ENCODE measurements at places on chromosomes 16 and 17.

GRCh38 chr16:53714205-53715022 lies 10.5 kb downstream of the FTO start:
- no peak for DNase-seq

DNA sequence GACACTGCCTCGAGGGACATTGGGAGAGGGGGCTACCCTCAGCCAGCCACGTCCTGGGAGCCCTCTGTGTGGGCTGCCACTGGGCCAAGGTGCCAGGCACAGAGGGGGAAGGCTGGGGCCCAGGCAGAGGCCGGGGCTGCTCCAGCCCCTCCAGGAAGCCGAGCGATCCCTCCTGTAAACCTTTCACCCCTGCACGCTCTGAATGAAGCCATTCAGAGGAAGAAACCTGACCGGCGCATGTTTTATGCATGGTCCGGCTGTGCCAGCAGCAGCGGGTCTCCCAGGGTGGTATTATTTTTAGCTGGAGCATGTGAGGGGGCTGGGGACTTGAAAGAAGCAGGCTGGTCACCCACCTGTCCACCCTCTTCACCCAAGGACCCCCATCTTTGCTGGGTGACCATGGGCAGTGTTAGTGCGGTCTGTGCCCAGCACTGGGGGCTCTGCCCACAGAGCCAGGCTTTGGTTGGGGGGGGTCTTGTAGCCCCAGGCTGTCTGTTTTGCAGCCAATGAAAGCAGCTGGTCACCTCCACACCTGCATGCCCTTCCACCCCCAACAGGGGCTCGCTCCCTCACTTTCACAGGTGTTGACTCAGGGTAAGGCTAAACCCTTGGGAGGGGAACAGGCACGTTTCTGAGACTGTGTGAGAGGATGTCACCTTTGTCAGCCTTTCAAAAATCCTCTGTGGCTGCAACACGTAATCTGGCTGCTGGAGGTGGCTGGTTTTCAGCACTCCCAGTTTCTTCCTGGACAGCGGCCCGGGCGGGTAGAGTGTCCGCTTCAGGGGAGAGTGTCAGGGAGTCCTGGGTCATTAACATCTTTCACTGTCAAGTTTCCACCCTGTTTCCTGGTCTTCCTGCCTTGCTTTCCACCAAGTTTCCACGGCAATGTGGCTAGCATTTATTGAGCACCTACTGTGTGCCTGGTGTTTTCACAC lies 77.1 kb upstream of the BRD7 start:
- no peak for DNase-seq

DNA sequence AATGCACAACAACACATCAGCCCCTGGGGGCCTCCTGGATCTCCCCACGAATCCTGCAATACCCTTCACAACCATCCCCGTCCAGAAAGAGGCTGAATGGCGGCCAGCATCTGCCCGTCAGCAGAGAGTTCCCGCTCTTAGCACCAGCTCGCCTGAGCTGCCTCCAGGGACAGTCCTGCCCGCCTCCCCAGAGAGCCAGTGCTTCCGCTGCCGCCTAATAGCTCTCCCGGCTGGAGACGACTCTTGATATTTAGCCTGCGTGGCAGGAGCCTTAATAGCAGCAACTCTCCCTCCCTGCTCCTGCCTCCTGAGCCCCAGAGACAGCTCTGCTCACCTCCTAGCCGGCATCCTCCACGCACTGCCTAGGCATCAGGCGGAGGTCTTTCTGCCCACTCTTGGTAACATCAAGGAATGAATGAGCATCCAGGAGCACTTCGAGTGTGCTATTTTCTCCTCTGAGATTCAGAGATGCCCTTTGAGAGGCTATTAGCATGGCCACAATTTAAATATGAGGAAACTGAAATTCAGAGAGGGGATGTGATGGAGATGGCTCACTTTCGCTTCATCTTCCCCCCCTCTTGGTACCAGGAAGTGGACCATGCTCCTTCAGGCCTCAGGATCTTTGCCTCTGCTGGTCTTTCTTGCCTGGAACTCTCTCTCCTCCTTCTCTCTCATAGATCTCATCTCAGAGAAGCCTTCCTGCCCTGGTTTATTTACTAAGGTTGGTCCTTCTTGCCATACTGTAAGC lies 67.9 kb downstream of the RAI1 start:
- no peak for DNase-seq

DNA sequence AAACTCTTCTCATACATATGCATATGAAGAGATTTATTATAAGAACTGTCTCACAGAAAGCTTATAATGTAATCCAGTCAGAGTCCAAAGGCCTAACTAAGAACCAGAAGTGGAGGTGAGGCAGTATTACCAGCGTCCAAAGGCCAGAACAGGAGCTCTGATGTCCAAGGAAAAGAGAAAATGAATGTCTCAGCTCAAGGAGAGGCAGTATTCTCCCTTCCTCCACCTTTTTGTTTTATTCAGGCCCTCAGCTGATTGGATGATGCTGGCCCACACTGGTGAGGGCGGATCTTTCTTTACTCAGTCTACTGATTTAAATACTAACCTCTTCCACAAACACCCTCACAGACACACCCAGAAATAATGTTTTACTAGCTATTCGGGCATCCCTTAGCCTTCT lies 43.4 kb downstream of the FBXL20 start:
- DNase-seq, result no peak

GRCh38 chr17:40317345-40317873 lies 8.4 kb downstream of the RARA start:
- peak; percentile 77 for DNase-seq

DNA sequence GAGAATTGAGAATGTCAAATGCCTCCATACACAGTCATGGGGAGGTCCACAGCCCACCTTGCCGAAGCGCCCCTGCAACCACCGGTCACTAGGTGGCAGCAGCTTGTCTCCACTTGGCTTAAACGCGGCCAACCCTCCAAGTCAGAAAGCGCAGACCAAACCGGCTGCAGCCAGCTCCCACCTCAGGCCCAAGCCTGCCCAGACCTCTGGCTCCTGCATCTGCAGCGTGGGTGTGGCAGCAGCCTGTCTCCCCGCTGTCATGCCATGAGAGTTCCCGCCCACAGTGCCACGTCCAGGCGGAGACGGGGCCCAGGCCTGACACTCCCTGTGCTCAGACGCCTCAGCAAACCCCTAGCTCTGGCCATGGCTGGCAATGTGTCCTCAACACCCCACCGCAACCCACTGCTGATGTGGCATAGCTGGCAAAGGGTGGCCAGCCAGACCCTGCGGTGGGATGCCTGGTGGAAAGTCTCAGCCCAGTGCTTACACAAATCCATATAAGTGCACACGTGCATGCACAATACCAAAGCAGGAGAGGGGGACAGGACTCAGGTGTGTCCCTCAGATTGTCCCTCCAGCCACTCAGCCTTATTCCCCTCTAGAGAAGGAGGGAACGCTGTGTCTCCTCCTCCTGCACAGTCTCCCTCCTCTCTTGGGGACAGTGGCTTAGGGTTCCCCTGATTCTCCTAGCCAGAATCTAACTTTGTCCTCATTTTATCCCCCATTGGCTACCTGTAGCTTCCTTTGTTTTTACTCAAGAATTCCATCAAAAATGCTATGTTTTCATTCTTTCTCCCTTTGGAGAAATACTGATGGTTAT lies 10.9 kb downstream of the COPZ2 start:
- peak; percentile 94 for DNase-seq

DNA sequence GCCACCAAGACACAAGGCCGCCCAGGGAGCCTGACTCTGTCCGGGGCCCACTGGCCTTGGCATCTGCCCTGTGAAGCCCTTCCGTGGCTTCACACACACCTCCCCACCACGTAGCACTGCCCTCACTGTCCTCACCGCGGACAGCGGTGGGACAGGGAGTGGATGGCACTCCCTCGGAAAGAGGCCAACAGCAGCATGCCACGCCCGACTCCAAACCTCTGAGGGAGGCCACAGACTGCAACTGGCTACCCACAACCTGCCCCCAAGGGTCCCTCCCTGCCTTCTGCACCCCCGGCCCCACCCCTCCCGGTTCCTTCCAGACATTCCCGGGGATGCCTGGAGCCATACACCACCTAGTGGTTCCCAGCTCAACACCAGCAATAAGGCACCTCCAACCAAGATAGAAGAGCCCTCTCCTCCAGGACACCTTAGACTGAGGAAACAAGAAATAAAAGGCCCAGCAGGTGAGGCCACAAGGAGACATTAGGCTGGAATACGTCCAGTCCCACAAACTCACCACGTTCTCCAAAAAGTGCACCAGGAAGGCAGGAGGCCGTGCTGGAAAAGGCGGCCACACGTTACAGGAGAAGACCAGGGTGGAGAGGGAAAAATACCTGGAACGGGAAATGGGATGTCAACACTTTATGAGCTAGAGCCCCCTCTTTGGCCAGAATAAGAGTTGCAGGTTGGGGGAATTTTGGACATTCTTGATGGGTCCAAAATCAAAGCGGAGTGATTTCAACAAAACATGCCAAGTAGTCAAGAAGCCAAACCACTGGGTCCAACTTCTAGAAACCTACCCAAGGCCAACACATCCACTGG lies 310.0 kb downstream of the SOX9 start:
- no peak for DNase-seq

GRCh38 chr17:83050651-83051395 lies 28.6 kb upstream of the METRNL start:
- DNase-seq, result no peak

DNA sequence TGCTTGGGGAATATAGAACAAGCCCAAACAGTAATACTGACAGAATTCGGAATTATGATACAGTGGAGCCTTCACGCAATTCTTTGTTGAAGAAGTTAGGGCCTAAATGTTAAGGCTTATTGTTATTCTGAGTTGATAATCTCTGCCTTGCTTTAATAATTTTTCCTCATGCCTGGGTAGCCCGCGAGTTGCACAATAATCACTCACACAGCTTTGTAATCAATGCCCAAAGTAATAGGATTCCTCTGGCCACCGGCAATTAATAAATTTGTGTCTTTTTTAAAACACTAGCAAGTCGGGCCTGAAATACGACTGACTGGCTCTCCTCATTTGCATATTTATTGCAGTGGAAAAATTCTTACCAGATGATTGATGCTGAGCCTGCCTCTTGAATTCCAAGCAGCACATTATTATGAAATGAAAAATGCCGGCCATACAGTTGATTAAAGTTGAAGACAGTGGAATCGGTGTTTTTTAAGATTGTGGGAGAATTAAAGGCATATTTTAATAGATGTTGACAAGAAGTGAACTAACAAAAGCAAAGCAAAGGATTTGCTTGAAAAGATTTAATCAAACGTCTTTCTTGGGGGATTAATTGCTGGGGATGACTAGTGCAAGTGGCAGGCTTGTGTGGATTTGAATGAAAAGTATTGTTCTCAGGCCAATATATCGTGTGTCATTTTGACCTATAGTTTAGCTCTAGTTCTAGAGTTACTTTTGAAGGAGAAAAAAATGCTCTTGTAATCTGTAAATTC lies 30.2 kb downstream of the AATF start:
- DNase-seq, result no peak

DNA sequence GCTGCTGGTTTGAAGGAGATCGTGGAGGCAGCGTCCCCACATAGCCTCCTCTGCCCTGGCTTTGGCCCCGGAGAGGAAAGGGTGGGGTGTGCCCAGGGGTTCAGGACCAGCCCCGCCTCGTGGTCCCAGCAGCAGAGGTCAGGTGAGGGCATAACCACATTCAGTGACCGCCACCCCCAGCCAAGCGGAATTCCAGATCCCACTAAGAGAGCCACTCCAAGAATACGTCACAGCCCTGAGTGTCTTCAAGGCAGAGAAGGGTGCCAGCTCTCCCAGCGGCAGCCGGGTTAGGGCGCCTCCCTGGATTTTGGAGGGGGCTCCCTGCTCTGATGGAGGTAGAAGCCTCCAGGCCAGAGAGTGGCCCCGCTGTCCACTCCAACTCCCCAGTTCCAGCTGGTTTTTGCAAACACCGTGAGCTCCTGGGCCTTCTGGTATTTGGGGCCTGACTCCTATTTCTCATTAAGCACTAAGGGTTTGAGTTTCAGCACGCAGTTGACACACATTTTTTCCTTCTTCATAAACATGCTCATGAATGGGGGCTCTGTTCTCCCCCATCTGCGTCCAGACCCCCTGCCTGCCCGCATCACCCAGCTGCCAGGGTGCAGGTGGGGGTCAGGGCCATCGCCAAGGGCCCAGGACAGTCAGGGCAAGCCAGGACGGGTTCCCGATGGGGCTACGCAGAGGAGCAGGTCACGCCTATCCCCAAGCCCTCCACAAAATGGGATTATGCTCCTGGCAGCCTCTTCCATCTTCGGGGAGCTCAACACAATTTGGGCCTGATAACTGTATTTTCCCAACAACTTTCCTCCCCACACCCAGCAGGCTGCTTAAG lies 98.4 kb upstream of the PLCG2 start:
- DNase-seq, result peak; percentile 30

DNA sequence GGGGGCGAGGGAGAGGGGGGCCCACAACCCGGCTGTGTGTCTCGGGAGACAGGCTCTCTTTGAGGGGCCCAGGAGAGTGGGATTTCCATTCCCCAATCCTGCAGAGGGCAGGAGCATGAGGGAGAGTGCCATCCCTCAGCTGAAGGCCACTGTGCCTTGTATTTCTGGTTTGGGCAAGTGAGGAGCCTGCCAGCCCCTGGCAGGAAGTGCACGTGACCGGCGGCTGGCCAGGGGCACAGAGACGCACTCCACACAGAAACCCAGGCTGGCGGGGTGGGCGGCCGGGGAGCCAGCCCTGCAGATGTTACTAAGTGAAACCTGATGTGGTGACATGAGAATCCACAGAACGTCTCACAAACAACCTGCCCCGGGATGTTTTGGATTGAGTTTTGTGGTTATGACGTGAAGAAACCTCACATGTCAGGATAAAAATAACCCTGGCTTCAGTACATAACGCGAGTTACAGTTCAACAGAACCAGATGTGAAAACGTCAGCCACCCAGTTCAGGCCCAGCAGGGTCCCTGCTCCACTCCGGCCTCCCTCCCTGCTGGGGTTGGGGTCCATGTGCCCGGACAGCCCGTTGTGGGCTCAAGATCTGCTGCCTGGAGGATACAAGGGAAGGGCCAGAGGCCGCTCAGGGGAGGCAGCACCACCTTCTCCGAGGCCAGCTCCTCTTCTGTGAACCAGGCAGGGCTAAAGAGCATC lies 51.7 kb upstream of the MTSS2 start:
- DNase-seq, result no peak
